HT1080 (cell line): ENCODE measurements at places on chromosomes 1 and 21. TPM values are rescaled to one million over a fixed set of nuclear protein-coding genes. Genes with fewer than 3 reads are reported as not detected.
A peak's percentile ranks its signal among the peaks of the same experiment; 100 is the strongest.

PINK1 gene
- 44.6 and 45.2 TPM in 2 replicates for total RNA-seq

NPHS2 gene
- not detected in 2 replicates for total RNA-seq

PLD5 gene
- total RNA-seq, result 0.33 and 1.2 TPM in 2 replicates

TSPAN2 gene
- total RNA-seq, result 0.59 and 1.1 TPM in 2 replicates

FCRL2 gene
- total RNA-seq, result not detected in 2 replicates

SLAMF9 gene
- 10.7 and 15.9 TPM in 2 replicates for total RNA-seq

SZRD1 gene
- total RNA-seq, result 158 and 175 TPM in 2 replicates

DDAH1 gene
- 74.2 and 94.2 TPM in 2 replicates for total RNA-seq

PGLYRP4 gene
- not detected in 2 replicates for total RNA-seq

PSRC1 gene
- total RNA-seq, result 62.1 and 65.2 TPM in 2 replicates

PLA2G2F gene
- total RNA-seq, result not detected in 2 replicates

NTNG1 gene
- total RNA-seq, result 8.5 and 16.0 TPM in 2 replicates

STIL gene
- 23.8 and 30.6 TPM in 2 replicates for total RNA-seq

GRCh38 chr1:119069682-119070081, 70.8 kb downstream of the WARS2 start:
- no peak for DNase-seq

GRCh38 chr1:204511366-204511765, 4.8 kb upstream of the MDM4 start:
- no peak for DNase-seq

- DNase-seq, result peak; percentile 83
Observed at GRCh38 chr1:200488375-200489165, 78.7 kb upstream of the ZNF281 start.

GRCh38 chr1:58031416-58031815, 515.1 kb downstream of the OMA1 start:
- DNase-seq, result no peak

DNA sequence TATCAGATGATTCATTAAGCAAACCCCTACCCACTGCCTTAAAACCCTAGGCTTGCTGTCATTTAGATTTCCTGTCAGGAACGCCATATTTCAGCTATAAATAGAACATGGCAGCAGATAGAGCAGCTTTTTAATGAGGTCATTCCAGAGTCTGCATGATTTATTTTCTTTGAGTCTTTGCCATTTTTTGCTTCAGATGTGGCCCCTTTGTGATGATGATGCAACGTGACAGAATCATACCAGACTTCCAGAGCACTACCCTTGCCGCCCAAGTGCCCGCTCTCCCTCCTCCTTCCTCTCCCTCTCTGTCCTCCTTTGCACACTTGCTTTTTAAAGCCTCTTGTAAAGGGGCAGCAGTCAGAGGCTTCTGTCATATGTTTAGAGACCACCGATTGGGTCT, 55.5 kb upstream of the TRIM67 start:
- peak; percentile 78 for DNase-seq

DNA sequence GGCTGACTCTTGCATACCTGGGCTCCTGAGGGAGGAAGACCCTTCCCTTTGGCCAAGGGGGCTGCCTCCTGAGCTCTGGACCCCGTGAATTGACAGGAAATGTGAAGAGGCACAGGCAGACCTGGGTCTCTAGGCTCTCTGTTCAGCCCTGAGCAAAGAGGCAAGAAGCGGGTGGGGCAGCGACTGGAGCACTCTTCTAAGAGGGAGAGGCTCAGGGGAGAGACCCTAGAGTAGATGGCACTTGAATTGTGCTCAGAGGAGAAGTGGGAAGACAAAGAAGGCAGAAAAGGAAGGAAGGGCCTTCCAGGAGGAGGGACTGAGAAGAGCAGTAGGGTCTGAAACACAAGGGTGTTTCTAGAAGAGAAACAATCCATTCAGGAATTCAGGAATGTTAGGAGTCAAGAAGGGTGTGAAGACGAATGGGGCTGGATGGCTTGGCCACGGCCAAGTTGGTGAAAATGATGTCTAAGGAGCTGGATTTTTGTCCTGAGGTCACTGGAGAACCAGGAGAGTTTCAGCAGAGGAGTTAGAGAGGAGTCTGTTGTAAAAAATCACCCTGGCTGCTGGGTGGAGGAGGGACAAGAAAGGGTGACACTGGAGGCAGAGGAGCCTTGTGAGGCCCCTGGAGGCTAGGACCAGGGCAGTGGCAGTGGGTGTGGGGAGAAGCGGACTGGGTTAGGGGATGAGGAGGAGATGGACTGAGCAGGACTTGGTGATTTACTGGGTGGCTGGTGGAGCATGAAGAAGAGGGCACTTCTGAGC, 5.3 kb downstream of the TIE1 start:
- DNase-seq, result no peak

DNA sequence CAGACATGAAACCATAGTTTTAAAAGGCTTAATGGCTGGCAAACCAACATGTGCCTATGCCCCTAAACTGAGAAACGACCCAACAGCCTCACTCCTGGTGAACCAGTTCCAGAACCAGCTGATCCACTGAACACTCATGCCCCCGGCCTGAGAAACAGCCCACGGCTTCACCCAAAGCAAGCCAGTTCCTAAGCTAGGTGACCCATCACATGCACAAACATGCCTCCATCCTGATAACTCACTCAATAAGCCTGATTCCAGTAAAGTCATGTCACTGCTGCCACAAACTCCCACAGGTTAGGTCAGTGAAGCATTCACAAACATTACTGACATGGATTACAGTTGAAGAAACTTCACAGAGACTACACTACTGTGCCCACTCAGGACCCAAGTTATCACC, 161.6 kb downstream of the USH2A start:
- no peak for DNase-seq

GRCh38 chr1:233412812-233413211, 85.3 kb downstream of the MAP3K21 start:
- no peak for DNase-seq

DNA sequence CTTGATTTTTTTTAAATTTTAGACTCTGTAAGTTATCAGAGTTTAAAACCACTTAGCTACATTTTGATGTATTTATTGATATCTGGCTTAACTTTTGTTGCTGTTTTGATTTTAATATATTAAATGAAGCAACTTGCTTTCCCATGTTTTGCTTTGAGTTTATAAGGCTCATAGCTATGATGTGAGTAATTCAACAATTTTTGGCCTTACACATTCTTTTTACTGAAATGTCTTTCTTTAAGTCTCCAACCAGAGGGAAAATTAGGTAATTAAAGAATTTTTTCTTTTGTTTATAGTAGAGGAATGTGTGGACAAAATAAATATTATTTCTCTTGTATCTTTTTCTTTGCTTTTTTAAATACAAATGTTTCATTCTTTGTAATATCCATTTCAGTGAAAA, 258.3 kb upstream of the ADAMTS5 start:
- DNase-seq, result no peak

DNA sequence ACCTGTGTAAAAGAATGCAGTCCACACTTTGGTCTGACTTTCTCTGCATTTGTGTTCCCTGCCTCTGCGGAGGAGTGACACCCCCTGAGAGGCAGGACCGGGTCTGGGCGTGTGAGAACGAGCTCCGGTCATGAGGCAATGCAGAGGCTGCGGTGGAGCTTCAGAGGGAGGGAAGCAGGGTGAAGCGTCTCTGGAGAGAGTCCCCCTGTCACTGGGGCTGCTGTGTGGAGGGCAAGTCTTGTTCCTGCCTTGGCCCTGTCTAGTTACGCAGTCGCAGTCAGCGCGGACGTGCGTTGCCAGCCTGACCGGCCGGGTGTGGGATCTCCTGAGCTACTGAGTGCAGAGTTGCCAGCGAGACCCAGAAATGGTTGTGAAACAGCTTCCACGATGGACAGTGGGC, 48.5 kb downstream of the BACE2 start:
- no peak for DNase-seq

DNA sequence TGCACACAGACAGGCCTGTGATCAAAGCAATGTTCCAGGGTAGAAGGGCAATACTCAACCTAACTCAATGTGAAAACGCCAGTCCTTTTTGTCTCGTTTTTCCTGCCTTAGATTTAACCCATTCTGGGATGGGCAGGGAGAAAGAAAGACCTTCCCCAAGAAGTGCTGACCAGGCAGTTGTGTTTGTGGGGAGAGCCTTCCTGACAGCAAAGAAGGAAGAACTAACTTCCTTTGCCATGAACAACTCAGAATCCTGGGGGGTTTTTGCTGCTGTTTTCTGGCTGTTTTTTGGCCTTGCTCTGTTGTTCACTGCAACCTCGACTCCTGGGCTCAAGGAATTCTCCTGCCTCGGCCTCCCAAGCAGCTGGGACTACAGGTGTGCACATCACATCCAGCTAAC, 112.0 kb upstream of the RAB4A start:
- no peak for DNase-seq

DNA sequence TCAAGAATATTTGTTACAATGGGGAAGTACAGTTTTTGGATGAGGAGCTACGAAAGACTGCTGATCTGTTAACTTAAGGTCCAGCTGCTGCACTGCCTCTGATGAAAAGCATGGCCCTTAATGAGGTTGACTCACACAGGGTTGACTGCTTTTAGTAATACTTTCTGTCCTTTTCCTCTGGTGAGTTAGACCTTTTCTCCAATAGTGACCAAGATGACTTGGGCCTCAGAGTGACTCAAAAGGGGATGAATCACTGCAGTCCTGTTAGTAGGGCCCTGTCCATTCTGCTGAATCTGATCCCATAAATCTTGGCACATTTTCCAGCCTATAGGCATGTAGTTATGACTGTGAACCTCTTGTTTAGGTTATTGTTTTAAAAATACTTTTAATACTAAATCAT, 2.7 kb downstream of the DISP1 start:
- peak; percentile 96 for DNase-seq

- DNase-seq, result no peak
Observed at GRCh38 chr1:33623811-33624210, 151.4 kb downstream of the ZSCAN20 start.

DNA sequence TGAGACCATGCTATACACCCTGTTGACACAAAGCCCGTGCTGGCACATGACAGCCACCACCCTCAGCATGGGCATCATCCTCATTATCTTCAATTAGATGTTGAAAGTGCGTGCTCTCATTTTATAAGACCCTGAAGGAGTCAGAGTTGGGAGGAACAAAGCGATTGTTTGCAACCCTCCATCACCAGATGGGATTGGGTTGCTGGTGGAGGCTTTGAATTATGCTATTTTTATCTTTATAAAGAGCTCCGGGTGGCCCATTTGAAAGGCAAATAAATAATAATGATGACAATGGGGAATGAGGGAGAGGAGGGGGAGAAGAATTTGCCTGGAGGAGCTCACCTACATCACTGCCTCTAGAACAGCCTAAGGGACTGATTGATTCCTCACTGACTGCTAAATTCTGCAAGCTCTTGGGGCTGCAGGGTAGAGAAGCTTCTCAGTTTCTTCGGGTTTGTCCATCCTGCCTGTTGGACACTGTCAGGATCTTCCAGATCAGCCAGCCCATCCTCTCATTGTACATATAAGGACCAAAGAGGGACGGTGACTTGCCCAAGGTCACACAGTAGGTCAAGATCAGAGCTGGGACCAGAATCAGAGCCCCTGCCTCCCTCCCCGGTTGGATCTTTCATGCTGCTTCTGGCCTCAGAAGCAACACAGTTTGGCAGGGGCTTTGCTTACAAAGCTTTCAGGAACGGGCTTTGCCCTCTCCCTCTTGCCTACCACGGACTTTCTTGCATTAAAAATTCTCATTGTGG, 130.9 kb upstream of the ZBTB40 start:
- no peak for DNase-seq

- no peak for DNase-seq
Observed at GRCh38 chr1:154847891-154848290, 22.2 kb downstream of the KCNN3 start.

GRCh38 chr1:217115404-217116380, 392.5 kb upstream of the ESRRG start:
- no peak for DNase-seq

GRCh38 chr1:234997896-234998741, 130.5 kb downstream of the TOMM20 start:
- DNase-seq, result peak; percentile 88

GRCh38 chr1:155316922-155317321, 3.8 kb upstream of the RUSC1 start:
- DNase-seq, result no peak

- DNase-seq, result no peak
Observed at GRCh38 chr1:244254467-244254866, 197.2 kb downstream of the ADSS2 start.

DNA sequence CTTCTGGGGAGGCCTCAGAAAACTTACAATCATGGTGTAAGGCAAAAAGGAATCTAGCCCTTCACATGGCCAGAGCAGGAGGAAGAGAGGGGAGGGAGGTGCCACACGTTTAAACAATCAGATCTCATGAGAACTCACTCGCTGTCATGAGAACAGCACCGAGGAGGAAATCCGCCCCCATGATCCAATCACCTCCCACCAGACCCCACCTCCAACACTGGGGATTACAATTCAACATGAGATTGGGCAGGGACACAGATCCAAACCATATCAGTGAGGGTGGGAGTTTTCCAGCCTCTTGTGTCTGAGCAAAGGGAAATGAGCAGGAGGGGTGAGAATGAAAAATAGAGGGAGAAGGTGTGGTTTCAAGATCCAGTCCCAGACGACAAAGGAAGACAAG, 482.1 kb upstream of the VAMP3 start:
- no peak for DNase-seq

GRCh38 chr1:39196244-39197215, 8.0 kb upstream of the MACF1 start:
- DNase-seq, result peak; percentile 93

DNA sequence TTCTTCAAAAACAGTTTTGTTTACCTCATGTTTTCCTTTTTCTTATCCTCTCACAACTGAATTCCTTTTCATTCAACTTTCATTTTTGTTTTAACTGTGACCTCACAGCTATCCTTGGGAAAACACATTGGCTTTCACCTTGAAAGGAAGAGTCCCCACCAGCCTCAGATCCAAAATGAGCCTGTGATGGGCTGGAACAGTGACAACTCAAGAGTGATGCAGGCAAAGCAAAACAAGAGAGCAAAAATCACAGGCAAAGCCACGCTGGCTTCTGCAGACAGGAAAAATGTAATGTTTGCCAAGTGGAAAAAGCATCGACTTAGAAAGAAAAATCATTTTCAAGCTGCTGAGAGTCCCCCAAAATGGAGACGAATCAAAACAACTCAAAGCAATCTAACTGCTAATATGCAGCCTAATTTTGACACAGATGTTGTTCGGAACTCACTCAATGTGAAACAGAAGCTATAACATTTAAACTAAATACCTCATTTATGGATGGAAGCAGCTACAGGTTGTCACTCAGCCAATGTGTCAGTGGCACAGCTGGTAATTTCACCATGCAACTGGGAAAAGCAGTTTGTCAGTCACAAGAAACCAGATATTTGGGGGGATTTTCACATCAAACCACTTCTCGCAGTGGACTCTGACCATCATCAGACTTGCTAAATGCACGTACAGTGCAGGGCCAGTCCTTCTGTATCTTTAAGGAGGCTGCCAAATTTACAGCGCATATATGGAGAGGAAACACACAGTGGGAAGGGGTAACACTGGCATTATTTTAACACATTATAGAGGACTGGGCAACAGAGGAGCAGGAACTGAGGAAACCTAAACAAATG, 50.7 kb downstream of the ALG14 start:
- DNase-seq, result no peak

DNA sequence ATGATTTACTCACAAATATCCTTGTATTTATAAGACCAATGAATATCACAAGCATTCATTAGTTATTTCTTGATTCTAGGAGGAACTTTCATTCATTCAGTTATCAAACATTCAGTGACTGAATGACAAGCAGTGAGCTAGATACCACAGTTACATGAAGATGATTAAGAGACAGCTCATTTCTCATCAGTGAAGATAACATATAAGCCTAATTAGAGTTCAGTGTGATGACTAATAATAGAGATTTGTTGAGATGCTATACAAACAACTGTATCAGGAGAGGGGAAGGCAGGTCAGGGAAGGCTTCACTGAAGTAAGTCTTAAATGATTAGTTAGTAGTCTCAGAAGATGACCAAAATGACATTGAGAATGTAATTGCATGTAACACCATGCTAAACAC, 14.6 kb upstream of the C1orf105 start:
- no peak for DNase-seq
